ENCODE measurements at places on chromosomes 16 and 17.
A peak's percentile ranks its signal among the peaks of the same experiment; 100 is the strongest.

DNA sequence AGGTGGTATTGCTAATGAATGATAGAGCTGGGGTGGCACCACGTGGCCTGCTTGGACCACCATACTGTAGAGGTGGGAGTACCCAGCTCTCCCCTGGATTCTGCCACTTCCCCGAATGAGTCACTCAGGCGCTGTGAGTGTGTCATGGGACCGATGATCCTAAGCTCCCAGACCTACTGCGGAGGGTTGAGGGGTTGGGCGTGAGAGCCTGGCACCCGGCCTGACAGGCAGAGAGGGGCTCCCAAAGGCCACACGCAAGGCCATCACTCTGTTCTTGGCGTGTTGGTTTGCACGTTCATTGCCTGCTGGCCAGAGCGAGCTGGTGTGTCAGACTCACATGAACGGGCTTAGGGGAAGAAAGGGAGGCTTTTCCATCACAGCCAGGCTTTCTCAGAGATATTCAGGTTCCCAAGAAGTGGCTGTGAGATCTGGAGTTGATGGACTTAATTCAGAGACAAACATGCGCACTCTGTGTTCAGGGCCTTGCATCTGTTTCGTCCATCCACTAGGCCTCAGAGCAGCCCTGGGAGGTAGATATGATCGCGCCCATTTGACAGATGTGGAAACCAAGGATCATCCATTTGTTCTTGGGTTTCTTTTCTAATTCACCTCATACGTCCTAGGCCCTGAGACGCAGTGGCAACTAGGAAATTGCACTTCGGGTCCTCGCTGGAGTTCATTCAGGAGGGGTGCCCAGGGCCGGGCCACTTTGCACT, 41.4 kb downstream of the CMIP start:
- no peak for DNase-seq

- peak; percentile 38 for DNase-seq
Observed at GRCh38 chr16:52549011-52549692, 2.2 kb upstream of the TOX3 start.

DNA sequence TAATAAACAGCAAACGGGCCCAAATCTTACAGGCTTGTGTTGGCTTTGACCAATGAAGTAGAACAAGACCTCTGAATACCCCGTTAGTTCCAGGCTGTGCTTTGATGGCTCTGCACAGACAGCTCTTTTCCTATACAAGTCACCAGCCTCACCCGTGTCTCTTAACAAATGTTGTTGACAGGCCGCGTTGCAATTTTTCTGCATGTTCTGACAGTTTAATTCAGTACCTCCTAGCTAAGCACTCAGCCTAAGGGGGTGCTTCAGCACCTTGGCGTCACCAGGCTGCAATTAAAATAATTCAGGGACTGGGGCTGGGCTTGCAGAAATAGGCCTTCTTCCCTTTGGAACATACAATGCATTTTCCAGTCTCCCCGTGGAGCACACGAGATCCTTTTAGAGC, 500.1 kb downstream of the MAF start:
- DNase-seq = no peak

- DNase-seq = no peak
Observed at GRCh38 chr17:20774472-20775135, 195.1 kb downstream of the CDRT15L2 start.

- DNase-seq = no peak
Observed at GRCh38 chr16:82108100-82108499, 61.9 kb downstream of the MPHOSPH6 start.

GRCh38 chr16:56343661-56344517, 81.5 kb downstream of the AMFR start:
- DNase-seq = no peak

DNA sequence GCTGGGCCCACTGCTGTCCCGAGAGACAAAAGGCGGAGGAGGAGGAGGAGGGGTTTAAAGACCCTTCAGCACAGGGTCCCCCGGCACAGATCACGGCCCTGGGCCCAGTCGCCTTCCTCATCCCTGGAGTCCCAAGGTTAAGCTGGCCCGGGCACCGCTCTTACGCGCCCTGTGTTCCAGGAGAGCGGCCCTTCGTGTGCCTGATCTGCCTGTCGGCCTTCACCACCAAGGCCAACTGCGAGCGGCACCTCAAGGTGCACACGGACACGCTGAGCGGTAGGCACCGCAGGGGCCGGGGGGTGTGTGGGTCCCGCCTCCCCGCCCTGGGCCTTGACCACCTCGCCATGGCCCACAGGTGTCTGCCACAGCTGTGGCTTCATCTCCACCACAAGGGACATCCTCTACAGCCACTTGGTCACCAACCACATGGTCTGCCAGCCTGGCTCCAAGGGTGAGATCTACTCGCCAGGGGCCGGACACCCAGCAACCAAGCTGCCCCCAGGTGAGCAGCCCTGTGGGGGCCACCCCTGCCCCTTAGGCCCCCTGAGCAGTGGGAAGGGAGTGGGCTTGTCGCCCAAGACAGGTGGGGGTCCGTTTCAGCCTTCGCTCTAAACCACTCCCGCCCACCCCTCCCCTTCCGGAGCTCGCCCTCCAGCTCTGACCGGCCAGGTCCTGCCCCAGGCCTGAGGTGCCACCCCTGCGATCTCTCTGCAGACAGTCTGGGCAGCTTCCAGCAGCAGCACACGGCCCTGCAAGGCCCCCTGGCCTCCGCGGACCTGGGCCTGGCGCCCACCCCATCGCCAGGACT, 37.6 kb upstream of the ZC3H18 start:
- no peak for DNase-seq

GRCh38 chr17:7912927-7913524, 3.1 kb downstream of the RNF227 start:
- DNase-seq = no peak

DNA sequence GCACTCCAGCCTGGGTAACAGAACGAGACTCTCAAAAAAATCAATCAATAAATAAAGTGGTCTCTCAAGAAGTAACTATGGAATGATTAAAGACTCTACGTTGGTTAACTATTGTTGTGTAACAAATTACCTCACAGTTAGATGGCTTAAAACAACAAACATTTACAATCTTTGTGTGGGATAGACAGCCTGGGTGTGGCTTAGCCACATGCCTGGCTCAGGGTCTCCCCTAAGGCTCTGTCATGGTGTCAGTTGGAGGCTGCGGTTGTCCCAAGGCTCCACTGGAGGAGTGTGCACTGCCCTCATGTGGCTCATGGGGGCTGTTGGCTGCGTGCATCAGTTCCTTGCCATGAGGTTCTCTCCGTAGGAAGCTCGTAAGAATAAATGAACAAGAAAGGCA, 294.5 kb downstream of the SNX29 start:
- peak; percentile 62 for DNase-seq

GRCh38 chr16:4463522-4464163, 10.8 kb downstream of the NMRAL1 start:
- no peak for DNase-seq

- DNase-seq = no peak
Observed at GRCh38 chr16:17835118-17835876, 364.5 kb upstream of the XYLT1 start.

- no peak for DNase-seq
Observed at GRCh38 chr16:3070608-3071111, 5.2 kb downstream of the IL32 start.

DNA sequence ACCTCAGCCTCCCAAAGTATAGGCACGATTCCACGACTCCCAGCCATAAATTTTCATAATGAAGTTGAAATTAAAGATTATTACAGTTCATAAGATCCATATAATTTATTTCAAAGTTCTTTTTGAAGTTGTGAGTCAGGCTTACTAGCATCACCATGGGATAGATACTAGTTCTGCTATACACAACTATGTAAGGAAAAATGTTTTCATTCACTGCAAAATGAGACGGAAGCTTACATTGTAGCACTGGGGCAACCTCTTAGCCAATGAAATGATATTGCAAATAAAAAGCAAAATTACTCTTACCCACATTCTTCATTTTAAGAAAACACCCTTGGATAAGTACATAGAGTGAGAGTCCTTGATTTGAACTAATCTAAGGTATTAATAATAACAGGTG, 18.8 kb upstream of the MARCHF10 start:
- DNase-seq = no peak

GRCh38 chr16:72132726-72133125, 39.1 kb downstream of the DHX38 start:
- no peak for DNase-seq

- DNase-seq = no peak
Observed at GRCh38 chr17:76654408-76654807, 10.9 kb upstream of the ST6GALNAC1 start.

- DNase-seq = no peak
Observed at GRCh38 chr17:46169913-46170638, 23.2 kb downstream of the KANSL1 start.

GRCh38 chr17:46968224-46968834, 10.7 kb downstream of the RPRML start:
- DNase-seq = no peak

- no peak for DNase-seq
Observed at GRCh38 chr17:600576-601243, 113.9 kb downstream of the VPS53 start.

GRCh38 chr16:89193576-89194293, 6.6 kb downstream of the SLC22A31 start:
- DNase-seq = no peak

DNA sequence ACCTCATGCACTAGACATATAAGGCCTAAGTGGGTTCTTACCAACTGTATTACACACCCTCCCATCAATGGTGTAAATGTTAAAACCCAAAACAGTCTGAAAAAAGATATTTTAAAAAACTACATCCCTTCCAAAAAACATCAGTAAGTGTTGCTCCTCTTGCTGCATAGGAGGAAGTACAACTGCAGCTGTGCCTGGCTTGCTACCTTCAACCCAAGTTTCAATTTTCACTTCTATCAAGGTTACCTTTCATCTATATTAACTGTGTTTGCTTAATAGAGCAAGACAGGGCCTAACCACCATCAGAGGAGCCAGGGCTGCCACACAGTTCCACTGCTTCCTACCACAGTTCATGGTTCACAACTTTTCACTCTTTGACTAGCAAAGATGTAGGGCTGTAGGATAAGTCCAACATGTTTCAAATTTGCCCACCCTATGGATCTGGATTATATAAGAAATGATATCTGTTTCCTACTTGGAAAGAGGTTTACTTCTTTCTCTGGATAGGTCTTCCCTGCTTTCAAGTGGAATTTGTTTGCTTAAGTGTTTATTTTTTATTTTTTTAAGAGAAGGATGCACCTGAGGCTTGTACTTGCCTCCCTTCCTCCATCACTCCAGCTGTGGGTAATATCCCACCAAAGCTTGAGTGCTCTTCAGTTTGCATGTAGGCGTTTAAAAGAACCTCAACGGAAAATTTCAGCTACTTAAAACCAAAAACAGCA, 56.7 kb downstream of the GRB7 start:
- DNase-seq = no peak

DNA sequence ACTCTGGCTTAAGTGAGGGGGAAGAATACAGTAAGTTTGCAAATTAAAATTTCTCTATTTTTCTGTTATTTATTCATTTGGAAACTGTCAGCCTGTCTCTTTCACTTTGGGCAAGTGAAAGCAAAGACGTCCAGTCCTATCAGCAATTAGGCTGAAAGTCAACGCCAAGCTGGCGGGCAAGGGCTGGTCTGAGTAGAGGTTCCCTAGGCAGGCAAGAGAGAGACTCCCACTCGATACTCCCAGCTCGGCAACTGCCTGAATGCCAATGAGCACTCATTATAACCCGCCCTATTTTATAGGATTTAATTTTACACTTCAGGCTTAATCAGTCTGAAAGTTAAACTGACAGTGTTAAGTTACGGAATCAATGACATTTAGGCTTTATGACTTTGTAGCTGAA, 14.3 kb upstream of the SLC38A8 start:
- no peak for DNase-seq

- peak; percentile 95 for DNase-seq
Observed at GRCh38 chr17:49952209-49952911, 16.6 kb upstream of the DLX4 start.

- no peak for DNase-seq
Observed at GRCh38 chr16:89815639-89816348, 653 bp downstream of the FANCA start.

DNA sequence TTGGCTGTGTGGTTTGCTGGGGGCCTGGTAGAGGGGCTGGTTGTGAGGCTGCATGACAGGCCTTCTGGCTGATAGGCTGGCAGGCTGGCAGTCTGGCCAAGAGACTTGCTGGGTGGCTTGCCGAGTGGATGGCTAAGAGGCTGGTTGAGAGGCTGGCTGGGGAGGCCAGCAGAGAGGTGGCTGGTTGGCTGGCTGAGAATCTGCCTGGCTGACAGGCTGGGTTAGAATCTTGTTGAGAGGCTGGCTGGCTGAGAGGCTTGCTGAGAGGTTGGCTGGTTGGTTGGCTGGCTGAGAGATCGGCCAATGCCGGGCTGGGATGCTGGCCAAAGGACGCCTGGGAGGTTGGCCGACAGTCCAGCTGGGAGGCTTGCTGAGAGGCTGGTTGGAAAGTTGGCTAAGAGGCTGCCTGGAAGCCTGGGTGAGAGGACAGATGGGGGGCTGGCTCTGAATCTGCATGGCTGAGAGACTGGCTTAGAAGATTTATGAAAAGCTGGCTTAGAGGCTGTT, 35.9 kb upstream of the ACSM2B start:
- DNase-seq = no peak

DNA sequence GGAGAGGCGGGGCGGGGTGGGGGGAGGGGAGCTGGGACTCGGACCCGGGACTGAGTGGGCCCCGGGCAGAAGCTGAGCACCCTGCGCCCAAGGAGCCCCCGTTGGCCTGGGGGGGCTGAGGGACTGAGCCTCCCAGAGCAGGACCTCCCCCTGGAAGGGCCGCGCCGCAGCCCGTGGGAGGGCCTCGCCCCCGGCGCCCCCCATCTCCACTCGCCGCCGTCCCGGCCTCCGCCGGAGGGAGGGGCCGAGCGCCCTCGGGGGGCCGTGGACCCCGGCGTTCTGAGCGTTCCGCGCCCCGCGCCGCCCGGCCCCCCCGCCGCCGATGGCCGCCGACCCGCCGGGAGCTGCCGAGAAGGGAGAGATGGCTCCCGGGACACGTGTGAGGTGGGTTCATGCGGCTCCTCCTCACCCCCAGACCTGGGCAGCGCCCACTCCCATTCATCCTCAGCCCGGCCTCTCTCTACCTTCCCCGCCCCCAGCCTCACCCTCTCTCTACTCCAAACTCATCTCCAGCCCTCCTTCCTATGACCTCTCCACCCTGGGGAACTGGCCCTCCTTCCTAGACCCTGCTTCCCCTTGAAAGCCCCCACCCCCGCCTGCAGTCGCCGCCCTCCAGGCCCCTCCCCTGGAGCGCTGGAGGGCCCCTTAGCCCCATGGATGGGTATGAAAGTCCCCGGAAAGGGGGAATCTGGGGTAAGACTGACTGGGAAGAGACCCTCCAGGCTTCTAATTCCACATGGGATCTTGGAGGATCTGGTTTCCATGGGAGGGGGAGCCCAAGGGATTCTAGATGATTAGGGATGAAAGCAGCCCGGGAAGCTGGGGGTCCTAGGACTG, 922 bp downstream of the FBXL19 start:
- peak; percentile 48 for DNase-seq

Data from WTC11 (cell line).